Pancreas (tissue), 10 donors: ENCODE measurements at places on chromosomes 11 and 22. TPM values are rescaled to one million over a fixed set of nuclear protein-coding genes. Genes with fewer than 3 reads are reported as not detected.
A peak's percentile ranks its signal among the peaks of the same experiment; 100 is the strongest.

GRCh38 chr11:100810146-100810545, 123.1 kb downstream of the ARHGAP42 start:
- H3K36me3 ChIP-seq, result no peaks in the 10 kb centered on the region
- no peaks in the 10 kb centered on the region for H3K4me1 ChIP-seq
- no peaks in the 10 kb centered on the region for H3K27me3 ChIP-seq
- DNase-seq, result no peak

GRCh38 chr22:37634417-37634924, 5.0 kb upstream of the SH3BP1 start:
- H3K27me3 ChIP-seq, result no peaks in the 10 kb centered on the region
- no peak overlapping the region for H3K4me3 ChIP-seq
- H3K27ac ChIP-seq, result peak overlapping the region; percentile 61
- no peak for DNase-seq
- H3K4me1 ChIP-seq, result no peaks in the 10 kb centered on the region

- no peak overlapping the region for H3K27ac ChIP-seq
- H3K27me3 ChIP-seq, result no peaks in the 10 kb centered on the region
- no peaks in the 10 kb centered on the region for H3K4me1 ChIP-seq
- H3K36me3 ChIP-seq, result no peaks in the 10 kb centered on the region
- H3K4me3 ChIP-seq, result no peak overlapping the region
Observed at GRCh38 chr11:126968915-126969314, 31.7 kb downstream of the KIRREL3 start.

DNA sequence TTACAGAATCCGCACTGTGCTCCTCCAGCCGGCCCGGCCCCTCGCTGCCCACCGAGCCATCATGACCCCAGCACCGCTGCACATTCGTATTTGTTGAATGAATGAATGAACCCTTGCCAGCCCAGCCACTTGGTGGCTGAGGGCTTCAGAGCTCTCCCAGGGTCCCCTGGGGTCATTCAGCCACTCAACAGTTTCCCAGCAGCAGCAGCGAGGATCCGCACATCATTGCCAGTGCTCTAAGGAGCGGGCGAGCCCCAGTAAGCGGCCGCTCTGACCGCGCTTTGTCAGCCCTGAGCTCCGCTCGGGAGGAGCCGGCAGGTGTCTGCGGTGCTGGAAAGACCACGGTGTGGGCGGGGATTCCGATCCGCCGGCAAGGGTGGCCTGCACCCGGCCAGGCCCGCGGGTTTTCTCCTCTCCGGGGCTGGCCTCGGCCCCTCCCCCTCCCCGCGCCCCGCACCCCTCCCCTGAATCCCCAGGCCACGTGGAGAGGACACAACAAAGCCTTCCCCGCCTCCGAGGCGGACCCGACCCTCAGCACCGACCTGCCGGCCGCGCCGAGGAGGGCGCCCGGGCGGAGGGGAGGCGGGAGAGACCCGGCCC, 563 bp downstream of the BID start:
- no peaks in the 10 kb centered on the region for H3K27me3 ChIP-seq
- no peaks in the 10 kb centered on the region for H3K36me3 ChIP-seq
- peak; percentile 65 for DNase-seq

DNA sequence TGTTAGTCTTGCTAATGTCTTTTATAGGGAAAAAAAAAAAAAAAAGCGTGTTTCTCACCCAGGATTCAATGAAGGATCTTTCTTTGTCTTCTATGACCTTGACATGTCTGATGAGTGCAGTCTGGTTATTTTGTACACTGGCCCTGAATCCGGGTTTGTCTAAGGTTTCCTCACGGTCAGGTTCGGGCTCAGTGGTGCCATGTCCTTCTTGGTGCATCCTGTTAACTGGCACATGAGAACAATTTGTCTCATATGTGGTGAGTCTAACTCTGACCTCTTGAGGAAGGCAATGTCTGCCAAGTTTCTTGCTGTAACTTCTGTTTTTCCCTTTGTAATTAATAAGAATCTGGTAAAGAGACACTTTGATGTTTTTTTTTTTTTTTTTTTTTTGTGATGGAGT, 12.5 kb downstream of the F2 start:
- no peaks in the 10 kb centered on the region for H3K27me3 ChIP-seq
- no peaks in the 10 kb centered on the region for H3K4me1 ChIP-seq
- DNase-seq, result no peak
- no peak overlapping the region for H3K27ac ChIP-seq
- H3K36me3 ChIP-seq, result no peaks in the 10 kb centered on the region

DNA sequence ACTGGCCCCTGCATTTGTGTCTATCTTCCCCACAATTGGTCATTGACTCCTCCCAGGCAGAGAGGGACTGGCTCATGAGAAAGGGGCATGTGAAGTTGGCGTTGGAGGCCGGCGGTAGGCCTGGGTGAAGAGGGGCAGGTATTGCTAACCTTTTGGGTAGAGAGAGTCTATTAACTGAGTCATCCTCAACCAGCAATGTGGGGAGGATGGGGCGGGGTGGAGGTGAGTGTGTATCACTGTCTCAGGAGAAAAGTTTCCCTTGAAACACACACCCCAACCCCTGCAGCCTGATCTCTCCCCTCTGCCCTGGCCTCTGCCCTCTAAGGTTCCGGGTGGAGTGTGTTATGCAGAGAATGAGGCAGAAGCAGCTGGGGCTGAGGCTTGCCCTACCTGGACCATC, 60.1 kb upstream of the PHF21B start:
- H3K27me3 ChIP-seq, result no peaks in the 10 kb centered on the region
- DNase-seq, result no peak
- no peak overlapping the region for H3K4me3 ChIP-seq
- H3K36me3 ChIP-seq, result no peaks in the 10 kb centered on the region

DNA sequence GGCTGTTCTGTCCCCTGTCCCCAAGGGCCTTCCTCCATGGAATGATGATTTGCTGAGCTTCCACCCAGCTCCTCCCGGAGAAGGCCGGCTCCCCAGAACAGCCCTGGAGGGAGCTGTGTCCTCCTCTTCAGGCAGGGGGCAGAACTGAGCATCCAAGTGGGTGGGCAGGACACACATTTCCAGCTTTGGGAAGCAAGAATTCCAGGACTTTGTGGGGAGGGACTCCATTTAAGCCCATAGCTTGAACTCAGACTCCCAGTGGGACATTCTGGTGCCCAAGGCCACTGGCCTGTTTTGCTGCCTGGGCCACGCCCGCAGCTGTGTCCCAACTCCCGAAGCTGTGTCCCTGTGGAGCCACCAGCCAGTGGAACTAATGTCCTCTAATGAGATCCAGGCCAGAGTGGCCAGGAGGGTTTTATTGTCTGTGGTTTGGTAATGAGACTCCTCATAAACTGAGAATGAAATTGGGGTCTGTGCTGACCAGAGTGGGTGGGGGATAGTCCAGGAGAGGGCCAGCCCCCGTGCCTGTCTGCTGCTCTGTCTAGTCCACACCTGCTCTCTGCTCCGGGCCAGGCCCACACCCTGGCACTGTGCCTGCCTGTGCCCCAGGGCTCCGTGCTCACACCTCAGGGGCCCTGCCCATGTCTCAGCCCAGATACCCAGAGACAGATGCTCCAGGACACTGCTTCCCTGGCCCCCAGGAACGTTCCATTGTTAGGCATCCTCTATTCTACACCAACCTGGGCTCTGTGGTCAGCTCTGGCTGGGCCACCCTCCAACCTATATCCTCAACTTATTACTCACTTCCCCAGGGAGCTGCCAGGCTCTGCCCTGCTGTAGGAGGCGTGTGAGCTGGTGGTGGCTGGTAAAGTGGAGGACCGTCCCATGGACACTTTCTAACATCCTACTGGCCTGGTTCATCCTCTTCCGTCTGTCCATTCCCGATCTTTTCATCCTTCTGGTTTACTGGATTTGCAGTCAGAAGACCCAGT, 7.6 kb downstream of the NECTIN1 start:
- H3K27me3 ChIP-seq, result no peaks in the 10 kb centered on the region
- H3K4me1 ChIP-seq, result peaks cover 22% of the 10 kb centered on the region
- DNase-seq, result peak; percentile 70

DNA sequence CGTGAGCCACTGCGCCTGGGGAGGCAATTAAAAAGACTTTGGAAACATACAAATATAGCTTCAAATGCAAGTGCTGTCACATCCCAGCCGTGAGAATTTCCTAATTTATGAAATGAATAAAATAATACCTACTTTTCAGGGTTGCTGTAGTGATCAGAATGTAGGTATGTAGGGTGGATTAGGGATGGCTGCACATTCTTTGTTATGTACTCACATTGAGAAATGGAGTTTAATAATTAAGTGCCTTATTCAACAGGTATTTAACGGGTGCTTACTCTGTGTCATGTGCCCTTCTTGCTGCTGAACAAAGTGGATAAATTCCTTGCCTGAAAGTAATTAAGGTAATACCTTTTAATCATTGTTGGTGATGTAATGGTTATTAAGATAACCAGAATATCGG, 37.0 kb downstream of the MMP7 start:
- H3K36me3 ChIP-seq, result no peaks in the 10 kb centered on the region
- no peaks in the 10 kb centered on the region for H3K27me3 ChIP-seq
- no peaks in the 10 kb centered on the region for H3K4me1 ChIP-seq
- H3K27ac ChIP-seq, result no peak overlapping the region
- no peak overlapping the region for H3K4me3 ChIP-seq

DNA sequence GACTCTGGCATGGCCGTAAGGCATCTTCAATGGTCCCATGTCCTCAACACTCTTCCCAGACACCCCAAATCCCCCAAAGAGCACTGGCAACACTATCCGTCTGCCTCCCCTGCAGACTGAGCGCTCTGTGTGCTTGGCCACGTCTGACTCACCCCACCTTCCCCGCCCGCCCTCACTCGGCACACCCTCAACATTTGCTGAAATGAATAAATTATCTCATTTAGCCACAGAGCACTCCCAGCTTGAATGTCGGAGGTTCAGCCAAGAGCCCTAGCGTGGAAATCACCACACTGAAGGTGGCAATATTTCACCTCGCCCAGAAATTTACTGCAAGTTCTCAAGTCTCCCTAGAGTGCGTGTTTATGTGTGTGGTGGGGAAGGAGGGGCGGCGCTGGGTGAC, 46.6 kb upstream of the TCF20 start:
- H3K27ac ChIP-seq, result no peak overlapping the region
- H3K27me3 ChIP-seq, result no peaks in the 10 kb centered on the region
- H3K4me1 ChIP-seq, result peaks cover 6% of the 10 kb centered on the region
- no peaks in the 10 kb centered on the region for H3K36me3 ChIP-seq
- no peak for DNase-seq

- no peak for DNase-seq
- no peak overlapping the region for H3K4me3 ChIP-seq
- H3K27me3 ChIP-seq, result no peaks in the 10 kb centered on the region
- H3K36me3 ChIP-seq, result no peaks in the 10 kb centered on the region
- H3K4me1 ChIP-seq, result no peaks in the 10 kb centered on the region
- no peak overlapping the region for H3K27ac ChIP-seq
Observed at GRCh38 chr22:17917490-17917983, 106.8 kb downstream of the MICAL3 start.

DNA sequence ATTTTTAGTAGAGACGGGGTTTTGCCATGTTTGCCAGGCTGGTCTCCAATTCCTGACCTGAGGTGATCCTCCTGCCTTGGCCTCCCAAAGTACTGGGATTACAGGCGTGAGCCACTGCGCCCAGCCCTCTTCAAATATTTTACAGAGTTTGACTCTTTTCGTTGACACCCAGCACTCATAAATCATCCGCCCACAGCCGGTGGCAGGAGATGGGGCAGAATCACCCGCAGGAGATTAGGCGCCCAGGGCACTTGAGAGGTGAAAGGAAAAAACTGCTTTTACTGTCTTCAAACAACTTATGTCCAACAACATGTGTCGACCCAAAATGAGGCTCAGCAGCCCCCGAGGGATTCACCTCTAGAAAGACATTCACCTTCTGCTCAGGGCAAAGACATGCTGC, 56.9 kb downstream of the OSBP2 start:
- no peaks in the 10 kb centered on the region for H3K4me1 ChIP-seq
- no peaks in the 10 kb centered on the region for H3K27me3 ChIP-seq
- no peak for DNase-seq
- H3K36me3 ChIP-seq, result no peaks in the 10 kb centered on the region
- no peak overlapping the region for H3K27ac ChIP-seq

DNA sequence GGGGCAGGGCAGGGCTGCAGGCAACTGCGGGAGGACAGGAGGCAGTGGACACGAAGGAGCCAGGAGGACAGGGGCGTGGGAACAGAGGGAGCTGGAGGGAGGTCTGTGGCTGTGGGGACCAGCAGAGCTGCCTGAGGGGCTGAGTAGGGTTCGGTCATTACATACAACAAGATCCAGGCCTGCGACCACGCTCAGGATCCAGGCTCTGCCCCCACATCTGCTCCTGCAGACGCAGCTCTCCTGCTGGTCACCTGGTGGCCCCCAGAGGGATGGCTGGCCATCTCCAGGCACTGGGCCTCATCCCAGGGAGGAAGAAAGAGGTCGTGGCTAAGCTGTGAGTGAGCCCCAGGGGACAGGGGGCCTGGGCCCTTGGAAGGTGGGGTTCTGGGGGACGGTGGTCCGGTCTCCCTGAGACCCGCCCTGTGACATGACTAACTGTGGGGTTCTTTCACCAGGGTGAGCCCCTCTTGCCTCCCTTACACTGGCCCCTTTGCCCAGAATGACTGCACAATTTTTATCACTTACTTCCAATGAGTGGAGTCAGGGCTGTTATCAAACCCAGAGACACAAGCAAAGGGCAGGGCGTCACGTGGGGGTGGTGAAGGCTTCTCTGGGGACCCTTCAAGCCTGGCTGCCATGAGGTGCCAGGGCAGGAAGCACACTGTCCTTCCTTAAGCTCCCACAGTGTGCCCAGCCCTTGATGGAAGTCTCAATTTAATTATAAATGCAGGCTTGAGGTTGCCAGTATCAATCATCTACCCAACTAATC, 6.7 kb upstream of the APOBEC3A start:
- H3K36me3 ChIP-seq, result no peaks in the 10 kb centered on the region
- H3K27ac ChIP-seq, result no peak overlapping the region
- DNase-seq, result no peak
- H3K27me3 ChIP-seq, result no peaks in the 10 kb centered on the region
- peaks cover 7% of the 10 kb centered on the region for H3K4me1 ChIP-seq

GRCh38 chr11:69468911-69469885, 12.3 kb upstream of the LINC01488 start:
- no peak overlapping the region for H3K4me3 ChIP-seq
- no peaks in the 10 kb centered on the region for H3K27me3 ChIP-seq
- H3K27ac ChIP-seq, result no peak overlapping the region

DNA sequence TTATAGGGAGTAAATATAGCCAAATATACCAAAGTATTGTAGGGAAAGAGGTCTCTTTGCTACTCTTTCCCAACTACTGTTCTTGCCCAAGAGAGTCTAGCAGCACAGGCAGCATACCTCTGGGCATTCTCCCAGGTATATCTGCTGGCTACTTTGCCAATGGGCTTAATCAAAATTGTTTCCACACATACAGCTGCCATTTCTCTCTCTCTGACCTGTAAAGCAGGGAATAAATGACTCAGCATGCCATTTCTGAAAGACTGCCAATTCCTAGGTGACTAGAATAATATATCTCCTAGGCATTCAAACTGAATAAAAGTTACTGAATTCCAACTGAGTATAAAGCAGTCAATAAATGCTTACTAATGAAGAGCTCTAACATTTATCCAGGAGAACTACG, 44.6 kb downstream of the RDX start:
- peaks cover 6% of the 10 kb centered on the region for H3K4me1 ChIP-seq
- H3K27me3 ChIP-seq, result no peaks in the 10 kb centered on the region
- peak; percentile 80 for DNase-seq
- no peak overlapping the region for H3K27ac ChIP-seq
- no peak overlapping the region for H3K4me3 ChIP-seq

- DNase-seq, result no peak
- H3K4me1 ChIP-seq, result peaks cover 8% of the 10 kb centered on the region
- H3K27ac ChIP-seq, result no peak overlapping the region
- H3K27me3 ChIP-seq, result no peaks in the 10 kb centered on the region
- no peak overlapping the region for H3K4me3 ChIP-seq
- no peaks in the 10 kb centered on the region for H3K36me3 ChIP-seq
Observed at GRCh38 chr11:3155691-3156258, 9.3 kb downstream of the OSBPL5 start.

Gene CATSPERZ
- 1.5 TPM for polyA plus RNA-seq

Gene KRTAP5-9
- 1.0 TPM for polyA plus RNA-seq

Gene OR52B2
- not detected for polyA plus RNA-seq

Gene TCN2
- polyA plus RNA-seq, result 6.8 TPM

Gene ADAMTS15
- polyA plus RNA-seq, result 0.63 TPM

Gene DNAJB7
- polyA plus RNA-seq, result 0.02 TPM

Gene OR8G5
- polyA plus RNA-seq, result 0.16 TPM

Gene CRYBA4
- not detected for polyA plus RNA-seq
